ENCODE measurements at places on chromosomes 4 and X.

DNA sequence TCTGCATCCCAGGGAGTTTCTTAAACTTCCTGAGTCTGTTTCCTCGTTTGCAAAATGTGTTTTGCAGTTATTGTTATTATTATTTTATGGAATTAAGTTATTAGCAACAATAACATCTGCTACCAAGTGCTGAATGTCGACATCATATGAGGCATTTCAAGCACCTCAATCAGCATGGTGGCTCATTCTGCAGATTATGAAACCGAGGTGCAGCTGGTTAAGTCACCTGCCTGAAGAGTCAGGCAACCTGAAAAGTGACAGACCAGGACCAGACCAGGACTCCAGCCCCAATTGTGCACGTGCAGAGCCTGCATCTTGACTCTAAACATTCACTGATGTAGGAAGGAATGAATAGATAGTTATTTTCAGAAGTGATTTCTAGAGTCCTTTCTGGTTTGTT is 99.8 kb downstream of the AFAP1 start:
- DNase-seq = no peak

- no peak for DNase-seq
These were observed 101.7 kb upstream of the FRG1 start for GRCh38 chr4:189838821-189839497.

- peak; percentile 48 for DNase-seq
These were observed at the start of gene CCSER1 for GRCh38 chr4:90127223-90127705. TSS of gene CCSER1 (plus strand) at chr4:90127394.

- peak; percentile 10 for DNase-seq
These were observed 70.8 kb downstream of the ADRA2C start for GRCh38 chr4:3836756-3837601.

DNA sequence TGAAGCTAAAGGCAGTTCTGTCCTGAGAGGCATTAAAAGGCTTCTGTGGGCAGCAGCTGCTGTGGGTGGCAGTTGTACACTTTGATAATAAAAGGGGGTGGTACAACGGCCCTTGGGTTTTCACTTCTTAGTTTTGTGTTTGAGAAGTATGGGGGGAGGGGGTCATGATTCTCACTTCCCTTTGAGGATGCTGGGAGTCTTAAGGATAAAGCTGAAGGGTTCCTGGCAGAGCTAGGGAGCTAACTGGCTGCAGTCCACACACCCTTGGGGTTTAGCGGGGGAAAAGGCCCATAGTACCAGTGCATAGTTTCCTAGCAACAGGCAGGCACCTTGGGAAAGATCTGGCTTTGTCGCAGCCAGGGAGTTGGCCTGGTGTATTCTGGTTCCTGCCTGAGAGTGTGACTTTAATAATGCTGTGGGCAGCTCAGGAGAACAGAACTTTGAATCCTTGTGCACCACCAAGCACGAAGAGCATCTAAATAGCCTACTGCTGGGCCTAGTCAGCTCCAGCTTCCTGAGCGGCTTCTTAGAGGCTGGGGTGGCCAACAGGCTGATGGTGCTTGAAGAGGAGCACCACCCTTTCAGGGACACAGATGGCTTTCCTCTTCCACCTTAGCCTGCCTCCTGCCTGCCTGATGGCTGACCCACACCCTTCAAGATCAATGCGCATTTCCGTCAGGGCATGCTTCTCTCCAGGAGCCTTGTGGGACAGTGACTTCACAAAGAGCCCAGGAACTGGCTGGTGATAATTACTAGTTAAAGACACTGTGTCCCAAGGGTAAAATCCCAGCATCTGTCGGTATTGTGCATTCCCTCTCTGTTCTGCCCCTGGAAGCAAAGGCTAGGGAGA is 12.5 kb downstream of the ZBTB33 start:
- DNase-seq = no peak

DNA sequence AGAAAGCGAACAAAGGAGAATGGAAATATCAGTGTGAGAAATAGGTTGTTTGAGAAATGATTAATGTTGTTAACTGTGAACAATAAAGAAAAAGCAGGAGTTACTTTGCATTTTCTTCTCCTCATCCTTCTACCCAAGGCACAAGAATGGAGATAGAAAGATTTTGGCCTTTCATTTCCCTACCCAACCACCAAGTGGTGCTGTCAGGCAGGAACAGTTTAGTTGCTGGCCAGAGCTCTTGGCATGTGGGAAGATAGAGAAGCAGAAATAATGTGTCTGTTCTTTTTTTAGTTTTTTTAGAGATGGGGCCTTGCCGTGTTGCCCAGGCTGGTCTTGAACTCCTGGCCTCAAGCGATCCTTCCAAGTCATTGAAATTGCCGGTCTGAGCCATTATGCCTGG is 12.8 kb downstream of the HOPX start:
- no peak for DNase-seq

- no peak for DNase-seq
These were observed 18.0 kb downstream of the SUV39H1 start for GRCh38 chrX:48714573-48714972.

DNA sequence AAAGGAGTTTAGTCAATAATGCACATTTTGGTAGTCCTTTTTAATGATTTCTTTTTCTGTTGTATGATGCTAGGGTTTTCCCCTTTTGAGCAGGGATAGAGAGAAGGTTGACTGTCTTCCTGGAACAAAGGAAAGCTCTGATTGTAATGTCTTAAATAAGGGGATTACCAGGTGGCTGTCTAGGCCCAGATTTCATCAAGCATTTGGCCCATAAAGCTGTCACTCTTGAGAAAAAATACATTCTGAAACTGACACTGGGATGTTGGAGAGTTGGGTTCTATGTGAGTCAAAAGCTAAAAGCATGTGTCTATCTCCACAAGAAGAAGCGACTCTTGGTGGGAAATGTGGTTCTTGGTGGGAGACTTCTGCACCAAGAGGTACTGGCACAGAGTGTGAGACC is 26.4 kb downstream of the KIAA1210 start:
- no peak for DNase-seq

- DNase-seq = no peak
These were observed 37.6 kb upstream of the ERVMER34-1 start for GRCh38 chr4:52788806-52789205.

- no peak for DNase-seq
These were observed 33.3 kb downstream of the SLIT2 start for GRCh38 chr4:20284990-20285389.

- DNase-seq = no peak
These were observed 24.6 kb upstream of the WWC2 start for GRCh38 chr4:183074288-183074990.

DNA sequence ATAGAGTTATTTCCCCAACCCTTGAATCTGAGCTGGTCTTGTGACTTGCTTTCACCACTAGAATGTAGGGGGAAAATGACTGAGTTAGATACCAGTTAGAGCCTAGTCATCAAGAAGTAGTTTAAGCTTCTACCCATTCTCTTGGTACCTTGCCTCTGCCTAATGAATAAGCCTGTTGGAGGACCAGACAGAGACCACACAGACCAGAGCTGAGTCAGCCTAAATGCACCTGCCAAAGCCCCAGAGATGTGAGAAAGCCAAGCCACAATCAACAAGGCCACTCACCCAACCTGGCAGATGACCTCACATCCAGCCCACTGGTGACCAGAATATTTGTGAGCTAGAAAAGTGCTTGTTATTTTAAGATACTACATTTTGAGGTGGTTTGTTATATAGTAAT is 85.2 kb upstream of the DCLK2 start:
- DNase-seq = no peak

GRCh38 chrX:38407126-38407525 is 54.7 kb downstream of the OTC start:
- DNase-seq = no peak

GRCh38 chr4:81634766-81635549 is 163.3 kb upstream of the RASGEF1B start:
- DNase-seq = no peak

DNA sequence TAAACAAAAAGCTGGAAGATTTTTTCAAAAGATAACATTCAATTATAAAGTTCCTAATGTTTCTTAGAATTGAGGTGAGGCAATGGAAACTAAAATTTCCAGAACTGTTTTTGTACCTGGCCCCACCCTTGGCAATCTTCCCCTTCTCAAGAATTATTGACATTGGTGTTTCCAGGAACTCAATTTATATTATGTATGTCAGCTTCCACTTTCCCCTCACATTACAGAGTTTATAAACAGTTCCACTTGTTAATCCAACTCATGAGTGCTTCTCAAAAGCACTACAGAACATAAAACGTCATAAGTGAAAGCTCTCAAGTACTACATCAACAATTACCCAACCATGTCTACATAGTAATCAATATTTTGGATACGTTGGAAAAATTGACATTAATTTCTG is 107.4 kb downstream of the FAM13A start:
- DNase-seq = no peak

- no peak for DNase-seq
These were observed 476.5 kb downstream of the NKX6-1 start for GRCh38 chr4:84022564-84022963.

- DNase-seq = no peak
These were observed 117.1 kb downstream of the FAM53A start for GRCh38 chr4:1566838-1567518.

DNA sequence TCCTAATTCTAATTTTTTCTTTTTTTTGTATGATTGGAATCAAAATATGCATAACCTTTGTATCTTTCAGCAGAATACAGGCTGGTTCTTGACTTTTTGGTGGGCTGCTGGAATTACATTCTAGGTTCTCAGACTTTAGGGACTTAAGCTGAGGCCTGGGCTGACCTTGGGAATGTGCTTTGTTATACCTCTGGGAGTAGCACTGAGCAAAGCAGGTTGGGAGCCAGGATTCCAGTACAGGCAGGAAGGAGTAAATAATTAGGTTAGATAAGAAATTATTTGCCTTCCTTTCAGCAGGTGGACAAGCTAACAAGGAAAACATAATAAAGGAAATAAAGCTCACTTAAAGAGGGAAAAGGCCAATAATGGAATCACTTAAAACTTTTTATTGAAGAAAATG is 49.9 kb upstream of the SLC4A4 start:
- no peak for DNase-seq

- DNase-seq = no peak
These were observed 55.7 kb upstream of the MMAA start for GRCh38 chr4:145563293-145563985.

GRCh38 chr4:105967058-105967658 is 71.9 kb downstream of the NPNT start:
- no peak for DNase-seq

GRCh38 chr4:83110970-83111750 is 3.4 kb downstream of the PLAC8 start:
- DNase-seq = no peak

- no peak for DNase-seq
These were observed 515.6 kb downstream of the PPARGC1A start for GRCh38 chr4:23374259-23374658.

- DNase-seq = no peak
These were observed 66.3 kb downstream of the SMC1A start for GRCh38 chrX:53356186-53356585.

GRCh38 chr4:110484767-110485166 is 8.8 kb downstream of the ENPEP start:
- no peak for DNase-seq

- DNase-seq = no peak
These were observed 176.2 kb downstream of the GABRB1 start for GRCh38 chr4:47207555-47207954.

GRCh38 chr4:26452565-26453531 is 37.4 kb downstream of the CCKAR start:
- no peak for DNase-seq

DNA sequence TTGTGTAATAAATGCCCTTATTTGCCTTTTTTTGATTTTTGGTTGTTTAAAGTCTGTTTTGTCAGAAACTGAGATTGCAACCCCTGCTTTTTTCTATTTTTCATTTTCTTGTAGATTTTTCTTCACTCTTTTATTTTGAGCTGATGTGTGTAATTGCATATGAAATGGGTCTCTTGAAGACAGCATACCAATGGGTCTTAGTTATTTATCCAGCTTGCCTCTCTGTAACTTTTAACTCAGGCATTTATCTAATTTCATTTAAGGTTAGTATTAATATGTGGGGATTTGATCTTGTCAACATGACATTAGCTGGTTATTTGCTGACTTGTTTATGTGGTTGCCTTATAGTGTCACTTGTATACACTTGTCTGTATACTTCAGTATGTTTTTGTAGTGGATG is 378.0 kb downstream of the CPXCR1 start:
- DNase-seq = no peak

GRCh38 chrX:49165901-49166881 is 3.6 kb downstream of the MAGIX start:
- DNase-seq = peak; percentile 72

Data from activated naive CD8-positive, alpha-beta T cell treated with anti-CD3 and anti-CD28 coated beads, Interleukin-2, amount 50 U/mL, for 24 hours (primary cell).